ENCODE measurements at places on chromosomes 6 and 20.

GRCh38 chr20:415820-416322, 7.8 kb downstream of the RBCK1 start:
- DNase-seq, result no peak

- no peak for DNase-seq
These were observed 33.1 kb upstream of the LCA5 start for GRCh38 chr6:79570129-79571029.

- DNase-seq, result no peak
These were observed 163.6 kb upstream of the CENPW start for GRCh38 chr6:126176282-126176681.

GRCh38 chr6:105196076-105196475, 16.3 kb upstream of the POPDC3 start:
- no peak for DNase-seq

GRCh38 chr6:57261926-57262325, 39.8 kb upstream of the RAB23 start:
- no peak for DNase-seq

DNA sequence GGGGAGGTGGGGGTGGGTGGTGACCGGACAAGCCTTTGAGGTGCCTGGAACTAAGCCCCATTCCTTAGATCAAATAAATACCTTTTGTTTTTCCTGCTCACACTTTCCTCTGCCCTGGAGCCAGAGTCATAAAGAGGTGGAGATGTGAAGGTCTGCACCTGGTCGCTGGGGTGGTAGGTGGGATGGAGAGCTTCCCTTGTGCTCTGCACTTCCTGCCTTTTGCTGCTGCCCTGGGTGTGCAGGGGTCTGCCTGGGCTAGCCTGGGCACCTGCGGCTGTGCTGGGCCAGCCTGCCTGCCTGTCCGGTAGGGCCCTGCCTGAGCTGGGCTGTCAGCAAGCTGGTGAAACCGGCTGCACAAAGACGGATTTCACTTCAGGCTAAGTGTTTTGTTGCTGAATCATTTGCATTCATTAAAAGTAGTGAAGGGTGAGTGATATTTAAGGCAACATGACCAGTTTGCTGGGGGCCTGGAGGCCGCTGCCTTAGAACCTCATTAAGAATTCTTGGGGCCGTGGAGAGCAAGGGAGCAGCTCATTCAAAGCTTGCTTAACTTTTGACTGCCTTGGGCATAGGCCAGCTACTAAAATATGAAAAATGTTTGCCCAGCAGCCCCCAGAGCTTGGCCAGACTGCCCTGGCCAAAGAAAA, 20.5 kb downstream of the PTK7 start:
- DNase-seq, result no peak
